ENCODE measurements at places on chromosomes 16 and 17.

GRCh38 chr16:5584109-5584508 is 486.5 kb upstream of the EEF2KMT start:
- H3K27ac ChIP-seq = no peak overlapping the region
- no peak for DNase-seq
- no peaks in the 10 kb centered on the region for H3K27me3 ChIP-seq
- no peaks in the 10 kb centered on the region for H3K36me3 ChIP-seq

GRCh38 chr17:44926821-44927525 is 11.7 kb upstream of the GFAP start:
- H3K4me3 ChIP-seq = no peak overlapping the region
- H3K4me1 ChIP-seq = no peaks in the 10 kb centered on the region

DNA sequence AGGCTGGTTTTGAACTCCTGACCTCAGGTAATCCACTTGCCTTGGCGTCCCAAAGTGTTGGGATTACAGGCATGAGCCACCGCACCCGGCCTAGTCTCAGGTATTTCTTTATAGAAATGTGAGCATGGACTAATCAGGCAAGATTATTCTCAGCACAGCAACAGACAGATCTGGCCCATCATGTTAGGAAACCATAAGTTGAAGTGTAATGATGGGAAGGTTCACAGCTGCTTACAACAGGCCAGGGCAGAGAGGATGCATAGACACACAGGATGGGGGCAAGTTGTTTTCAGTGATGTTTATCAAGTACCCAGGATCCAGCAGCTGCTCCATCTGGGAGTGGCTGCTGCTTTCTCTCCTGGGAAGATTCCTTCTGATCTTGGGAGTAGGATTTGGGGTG is 16.6 kb upstream of the NOS2 start:
- no peak for DNase-seq
- no peaks in the 10 kb centered on the region for H3K36me3 ChIP-seq
- H3K4me1 ChIP-seq = no peaks in the 10 kb centered on the region
- no peaks in the 10 kb centered on the region for H3K27me3 ChIP-seq

DNA sequence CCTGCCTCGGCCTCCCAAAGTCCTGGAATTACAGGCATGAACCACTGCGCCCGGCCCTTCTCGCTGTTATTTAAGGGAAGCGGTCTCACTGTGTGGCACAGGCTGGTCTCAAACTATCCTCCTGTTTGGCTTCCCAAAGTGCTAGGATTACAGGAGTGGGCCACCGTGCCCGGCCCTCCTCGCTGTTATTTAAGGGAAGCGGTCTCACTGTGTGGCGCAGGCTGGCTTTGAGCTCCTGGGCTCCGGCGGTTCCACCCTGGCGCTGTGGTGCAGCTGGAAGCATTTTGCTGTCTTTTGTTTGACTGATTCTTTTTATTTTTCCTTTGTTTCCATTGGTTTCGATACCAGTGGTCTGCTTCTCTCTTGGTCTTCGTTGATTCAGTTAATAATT is 40.7 kb downstream of the FOXK2 start:
- H3K4me3 ChIP-seq = no peak overlapping the region
- DNase-seq = no peak
- H3K4me1 ChIP-seq = peaks cover 23% of the 10 kb centered on the region
- no peak overlapping the region for H3K27ac ChIP-seq
- H3K27me3 ChIP-seq = no peaks in the 10 kb centered on the region

- peaks cover 2% of the 10 kb centered on the region for H3K4me1 ChIP-seq
- no peaks in the 10 kb centered on the region for H3K36me3 ChIP-seq
- H3K27ac ChIP-seq = no peak overlapping the region
- no peak overlapping the region for H3K4me3 ChIP-seq
- peaks cover 91% of the 10 kb centered on the region for H3K27me3 ChIP-seq
Observed at GRCh38 chr16:51151961-51152663, 1.0 kb upstream of the SALL1 start.

DNA sequence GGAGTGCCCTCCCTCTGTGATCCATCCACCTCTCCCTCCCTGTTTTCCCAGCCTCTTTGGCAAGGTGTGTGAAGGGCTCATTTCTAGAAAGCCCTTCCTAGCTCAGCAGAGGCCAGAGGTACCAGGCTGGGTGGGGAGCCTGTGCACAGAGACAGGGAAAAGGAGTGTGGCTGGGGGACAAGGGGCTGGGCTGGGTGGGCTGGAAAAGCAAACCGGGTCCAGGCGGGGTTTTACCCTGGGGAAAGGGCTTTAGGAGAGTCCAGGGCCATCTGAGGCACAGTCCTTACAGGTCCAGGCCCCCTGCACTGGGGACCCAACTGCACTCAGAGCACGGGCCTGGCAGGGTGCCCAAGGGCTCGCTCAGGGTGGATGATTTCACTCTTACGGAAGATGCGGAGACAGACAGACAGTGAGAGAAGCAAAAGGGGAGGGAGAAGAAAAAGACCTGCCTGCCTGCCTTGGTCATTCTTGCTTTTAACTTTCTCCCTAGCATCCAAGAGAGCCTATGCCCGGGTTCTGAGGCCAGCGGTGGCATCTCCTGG is 7.0 kb downstream of the CRHR1 start:
- H3K36me3 ChIP-seq = no peaks in the 10 kb centered on the region
- no peaks in the 10 kb centered on the region for H3K4me1 ChIP-seq
- DNase-seq = no peak
- no peak overlapping the region for H3K4me3 ChIP-seq
- peaks cover 45% of the 10 kb centered on the region for H3K27me3 ChIP-seq

DNA sequence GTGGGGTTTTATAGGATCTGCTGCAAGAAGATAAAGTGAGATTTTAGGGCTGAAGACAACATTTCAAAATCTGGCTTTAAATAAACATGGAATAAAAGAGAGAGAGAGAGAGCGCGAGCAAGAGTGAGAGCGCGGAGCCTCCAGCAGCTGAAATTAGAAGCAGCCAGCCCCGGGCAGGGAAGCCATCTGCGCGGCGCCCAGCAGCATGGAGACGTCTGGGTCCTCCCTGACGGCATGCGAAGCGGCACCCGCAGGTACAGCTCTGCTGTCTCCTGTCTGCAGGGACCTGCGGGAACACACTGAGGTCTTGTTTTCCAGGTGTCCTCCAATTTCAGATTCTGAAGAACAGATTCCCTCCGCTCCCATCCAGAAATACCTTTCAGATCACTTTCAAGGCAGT is 7.9 kb upstream of the BAIAP2 start:
- H3K36me3 ChIP-seq = no peaks in the 10 kb centered on the region
- peaks cover 8% of the 10 kb centered on the region for H3K27me3 ChIP-seq
- no peak overlapping the region for H3K27ac ChIP-seq
- H3K4me3 ChIP-seq = no peak overlapping the region

GRCh38 chr17:44933824-44934744 is 13.5 kb downstream of the KIF18B start:
- H3K36me3 ChIP-seq = no peaks in the 10 kb centered on the region
- H3K4me3 ChIP-seq = no peak overlapping the region
- H3K27me3 ChIP-seq = no peaks in the 10 kb centered on the region
- no peaks in the 10 kb centered on the region for H3K4me1 ChIP-seq

DNA sequence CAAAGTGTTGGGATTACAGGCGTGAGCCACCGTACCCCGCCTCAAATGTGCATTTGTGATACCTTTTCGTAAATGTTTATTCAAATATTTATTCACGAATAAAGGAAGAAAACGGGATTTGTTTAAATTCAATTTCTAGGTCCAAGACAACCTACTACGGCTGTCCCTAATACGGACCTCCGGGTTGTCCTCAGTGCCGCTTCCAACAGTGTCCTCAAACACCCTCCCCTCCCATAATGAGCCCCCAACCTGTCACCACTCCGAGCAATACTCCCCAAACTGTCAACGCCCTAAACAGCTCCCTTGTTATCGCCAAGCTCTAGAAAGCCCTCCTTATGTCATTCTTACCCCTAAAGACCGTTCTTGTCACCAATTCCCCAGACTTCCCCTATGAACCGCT is 539 bp upstream of the GABARAPL2 start:
- H3K27ac ChIP-seq = peak overlapping the region; percentile 69
- peak overlapping the region; percentile 90 for H3K4me3 ChIP-seq
- DNase-seq = no peak
- peaks cover 41% of the 10 kb centered on the region for H3K4me1 ChIP-seq
- H3K36me3 ChIP-seq = peaks cover 32% of the 10 kb centered on the region

GRCh38 chr16:1070864-1071408 is 1.6 kb upstream of the SSTR5 start:
- no peaks in the 10 kb centered on the region for H3K36me3 ChIP-seq
- H3K27ac ChIP-seq = no peak overlapping the region
- no peak overlapping the region for H3K4me3 ChIP-seq

GRCh38 chr16:75580-76501 is 2.2 kb upstream of the MPG start:
- peaks cover 38% of the 10 kb centered on the region for H3K4me1 ChIP-seq
- no peak overlapping the region for H3K4me3 ChIP-seq

All from CD4-positive, alpha-beta T cell (primary cell).